CD4-positive, alpha-beta T cell (primary cell): ENCODE measurements at places on chromosomes 12 and 14.

DNA sequence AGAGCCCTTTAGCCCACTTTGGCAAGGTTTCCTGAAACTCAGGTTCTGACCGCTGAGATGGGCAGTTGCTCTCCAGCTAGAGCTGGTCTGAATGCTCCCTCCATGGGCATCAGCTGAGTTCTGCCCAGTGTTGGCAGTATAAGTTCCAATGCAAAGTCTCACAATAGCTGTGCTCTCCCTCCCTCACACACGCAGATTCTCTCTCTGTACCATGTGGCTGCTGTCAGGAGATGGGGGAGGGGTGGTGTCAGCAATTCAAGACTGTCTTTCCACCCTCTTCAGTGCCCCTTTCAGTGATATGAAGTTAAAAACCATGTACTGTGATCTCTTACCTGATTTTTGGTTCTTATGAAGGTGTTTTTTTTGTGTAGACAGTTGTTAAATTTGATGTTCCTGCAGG, 164.3 kb upstream of the PLEKHA5 start:
- no peak for DNase-seq
- no peaks in the 10 kb centered on the region for H3K4me1 ChIP-seq
- no peaks in the 10 kb centered on the region for H3K27me3 ChIP-seq
- H3K27ac ChIP-seq = no peak overlapping the region

- no peak overlapping the region for H3K4me3 ChIP-seq
- DNase-seq = peak; percentile 46
- peaks cover 10% of the 10 kb centered on the region for H3K4me1 ChIP-seq
- no peaks in the 10 kb centered on the region for H3K27me3 ChIP-seq
- no peaks in the 10 kb centered on the region for H3K36me3 ChIP-seq
- no peak overlapping the region for H3K27ac ChIP-seq
These were observed 48.1 kb upstream of the BCL11B start for GRCh38 chr14:99320105-99320572.

DNA sequence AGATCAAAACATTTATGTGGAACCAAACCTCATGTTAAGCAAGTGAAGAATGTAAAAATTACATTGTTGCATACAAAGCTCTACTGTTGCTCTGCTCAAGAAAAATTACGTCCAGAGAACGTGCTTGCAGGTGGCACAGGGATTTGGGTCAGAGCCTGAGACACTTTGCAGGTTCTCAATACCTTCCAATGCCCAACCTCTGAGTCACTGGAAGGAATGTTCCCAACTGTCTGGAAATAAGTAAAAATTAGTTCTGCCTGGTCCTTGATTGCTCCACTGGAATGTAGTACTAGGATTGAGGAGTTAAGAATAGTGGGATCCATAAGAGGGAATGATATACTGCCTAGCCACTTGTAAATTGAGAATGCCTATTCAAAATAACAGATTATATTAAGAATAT, 2.8 kb upstream of the IFNG start:
- no peak for DNase-seq
- no peak overlapping the region for H3K4me3 ChIP-seq
- no peaks in the 10 kb centered on the region for H3K27me3 ChIP-seq
- no peak overlapping the region for H3K27ac ChIP-seq
- H3K4me1 ChIP-seq = peaks cover 6% of the 10 kb centered on the region

GRCh38 chr12:82082501-82082900, 275.7 kb downstream of the CCDC59 start:
- no peaks in the 10 kb centered on the region for H3K27me3 ChIP-seq
- no peak overlapping the region for H3K27ac ChIP-seq
- no peak overlapping the region for H3K4me3 ChIP-seq
- no peaks in the 10 kb centered on the region for H3K36me3 ChIP-seq

DNA sequence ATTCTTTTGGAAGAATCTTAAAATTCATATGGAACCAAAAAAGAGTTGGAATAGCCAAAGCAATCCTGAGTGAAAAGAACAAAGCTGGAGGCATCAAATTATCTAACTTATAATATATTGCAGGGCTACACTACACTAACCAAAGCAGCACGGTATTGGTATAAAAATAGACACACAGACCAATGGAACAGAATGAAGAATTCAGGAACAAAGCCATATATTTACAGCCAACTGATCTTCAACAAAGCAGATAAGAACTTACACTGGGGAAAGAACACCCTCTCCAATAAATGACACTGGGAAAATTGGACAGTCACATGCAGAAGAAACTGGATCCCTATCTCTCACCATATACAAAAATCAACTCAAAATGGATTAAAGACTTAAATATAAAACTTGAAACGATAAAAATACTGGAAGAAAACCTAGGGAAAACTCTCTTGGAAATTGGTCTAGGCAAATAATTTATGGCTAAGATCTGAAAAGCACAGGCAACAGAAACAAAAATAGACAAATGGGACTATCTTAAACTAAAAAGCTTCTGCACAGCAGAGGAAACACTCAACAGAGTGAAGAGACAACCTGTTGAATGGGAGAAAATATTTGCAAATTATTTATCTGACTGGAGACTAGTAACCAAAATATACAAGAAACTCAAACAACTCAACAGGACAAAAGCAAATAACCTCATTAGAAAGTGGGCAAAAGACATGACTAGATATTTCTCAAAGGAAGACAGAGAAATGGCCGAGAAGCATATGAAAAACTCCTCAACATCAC, 286.3 kb downstream of the ITPR2 start:
- DNase-seq = no peak
- no peaks in the 10 kb centered on the region for H3K27me3 ChIP-seq
- H3K27ac ChIP-seq = no peak overlapping the region
- no peak overlapping the region for H3K4me3 ChIP-seq
- H3K36me3 ChIP-seq = peaks cover 18% of the 10 kb centered on the region

- H3K4me1 ChIP-seq = no peaks in the 10 kb centered on the region
- no peak for DNase-seq
- no peaks in the 10 kb centered on the region for H3K36me3 ChIP-seq
- no peak overlapping the region for H3K27ac ChIP-seq
- H3K4me3 ChIP-seq = no peak overlapping the region
- no peaks in the 10 kb centered on the region for H3K27me3 ChIP-seq
These were observed 15.3 kb upstream of the MYF6 start for GRCh38 chr12:80692114-80692513.

- no peaks in the 10 kb centered on the region for H3K27me3 ChIP-seq
- H3K36me3 ChIP-seq = no peaks in the 10 kb centered on the region
- H3K4me3 ChIP-seq = no peak overlapping the region
- no peaks in the 10 kb centered on the region for H3K4me1 ChIP-seq
- no peak overlapping the region for H3K27ac ChIP-seq
- DNase-seq = no peak
These were observed 38.9 kb upstream of the KTN1 start for GRCh38 chr14:55540847-55541773.

GRCh38 chr12:74539765-74540526, 2.3 kb downstream of the ATXN7L3B start:
- H3K4me1 ChIP-seq = peaks cover 36% of the 10 kb centered on the region
- no peaks in the 10 kb centered on the region for H3K27me3 ChIP-seq
- peaks cover 32% of the 10 kb centered on the region for H3K36me3 ChIP-seq
- peak overlapping the region; percentile 94 for H3K4me3 ChIP-seq
- peak overlapping the region; percentile 5 for H3K27ac ChIP-seq

DNA sequence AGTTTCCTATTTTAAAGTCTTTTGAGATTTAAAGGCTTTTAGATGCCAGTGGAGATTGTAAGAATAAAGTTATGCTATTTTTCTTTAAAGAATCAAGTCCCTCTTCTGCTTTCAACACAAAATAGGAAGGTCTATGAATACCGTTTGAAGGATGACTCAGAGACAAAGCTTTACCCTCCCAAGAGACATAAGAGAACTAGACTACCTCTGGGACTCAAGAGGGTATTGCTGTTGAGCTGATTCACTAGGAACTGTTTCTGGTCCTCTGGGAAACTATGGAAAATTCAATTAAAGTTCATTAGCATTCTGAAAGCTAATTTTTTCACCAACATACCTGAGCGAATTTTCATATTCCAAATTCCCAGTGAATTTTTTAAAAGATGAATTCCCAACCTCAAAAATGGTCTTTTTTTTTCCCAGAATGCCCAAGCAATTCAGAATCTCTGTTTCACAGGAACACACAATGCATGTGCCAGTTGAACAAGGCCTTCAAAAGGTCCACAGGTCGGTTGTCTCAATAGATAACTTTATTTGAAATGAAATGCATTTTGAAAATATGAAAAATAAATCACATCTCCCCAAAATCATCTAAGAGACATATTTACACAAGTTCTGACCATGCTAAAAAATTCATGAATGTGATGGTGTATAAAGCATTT, 6.5 kb downstream of the PHLDA1 start:
- no peak overlapping the region for H3K27ac ChIP-seq
- no peaks in the 10 kb centered on the region for H3K27me3 ChIP-seq
- peaks cover 20% of the 10 kb centered on the region for H3K4me1 ChIP-seq
- DNase-seq = peak; percentile 32
- no peaks in the 10 kb centered on the region for H3K36me3 ChIP-seq
- H3K4me3 ChIP-seq = no peak overlapping the region

DNA sequence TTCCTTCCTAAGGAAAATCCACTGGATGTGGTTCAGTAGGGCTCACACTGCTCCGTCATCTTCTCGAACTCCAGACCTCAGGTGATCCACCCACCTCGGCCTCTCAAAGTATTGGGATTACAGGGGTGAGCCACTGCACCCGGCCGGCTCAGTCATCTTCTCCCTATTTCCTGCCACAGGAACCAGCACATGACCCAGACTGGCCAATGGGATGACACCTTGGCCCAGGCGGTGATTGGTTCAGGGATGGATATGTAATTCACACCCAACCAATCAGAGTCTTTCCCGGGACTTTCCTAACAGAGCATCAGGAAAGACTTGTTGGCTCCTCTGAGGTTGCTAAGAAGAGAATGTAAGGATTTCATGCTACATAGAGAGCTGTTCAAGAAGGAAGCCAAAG, 19.2 kb upstream of the C12orf76 start:
- no peaks in the 10 kb centered on the region for H3K27me3 ChIP-seq
- H3K4me1 ChIP-seq = peaks cover under 1% of the 10 kb centered on the region
- no peaks in the 10 kb centered on the region for H3K36me3 ChIP-seq
- H3K27ac ChIP-seq = no peak overlapping the region

DNA sequence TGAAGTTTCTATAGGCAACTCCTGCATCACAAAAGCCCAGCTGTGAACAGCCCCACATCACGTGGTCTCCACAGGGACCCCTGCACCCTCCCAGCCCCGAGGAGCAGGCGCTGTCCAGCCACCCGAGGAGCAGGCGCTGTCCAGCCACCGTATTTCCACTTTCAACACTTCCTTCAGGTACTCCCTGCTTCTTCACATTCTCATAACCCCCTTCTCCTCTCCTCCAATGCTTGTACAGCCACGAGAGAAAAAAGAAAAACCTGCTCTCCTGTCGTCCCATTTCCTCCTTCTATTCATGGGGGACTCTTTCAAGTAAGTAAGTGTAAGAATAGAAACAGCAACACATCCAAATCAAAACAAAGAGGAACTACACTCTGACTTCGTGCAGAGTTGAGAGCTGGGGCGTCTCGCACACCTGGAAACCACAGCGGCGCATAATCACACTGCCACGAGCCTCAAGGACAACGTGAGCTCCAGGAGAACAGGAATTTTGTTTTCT, 11.9 kb downstream of the CDC42BPB start:
- H3K4me3 ChIP-seq = no peak overlapping the region
- no peaks in the 10 kb centered on the region for H3K36me3 ChIP-seq
- no peak overlapping the region for H3K27ac ChIP-seq

DNA sequence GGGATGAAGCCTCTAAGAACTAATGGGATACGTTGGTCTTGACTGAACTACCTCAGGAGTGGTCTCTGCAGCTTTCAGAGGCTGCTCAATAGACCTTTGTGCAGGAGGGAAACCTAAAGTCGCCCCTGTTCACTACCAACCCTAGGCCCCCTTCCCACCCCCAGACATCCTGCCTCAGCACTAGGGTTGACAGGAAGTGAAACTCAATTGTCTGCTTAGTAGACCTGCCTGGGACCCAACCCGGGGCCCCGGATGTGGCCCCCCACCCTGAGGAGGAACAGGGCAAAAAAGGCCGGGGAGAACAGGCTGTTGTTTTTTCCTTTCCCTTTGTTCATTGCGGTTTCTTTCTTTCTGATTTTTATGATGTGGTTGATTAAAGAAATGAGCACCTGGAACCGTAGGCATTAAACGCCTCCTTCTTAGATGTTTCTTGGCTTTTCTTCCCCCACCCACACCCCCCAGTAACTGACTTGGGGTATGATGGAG, 1.6 kb upstream of the DGKA start:
- H3K4me3 ChIP-seq = peak overlapping the region; percentile 98
- H3K27ac ChIP-seq = peak overlapping the region; percentile 93
- peaks cover 25% of the 10 kb centered on the region for H3K36me3 ChIP-seq
- H3K4me1 ChIP-seq = peaks cover 58% of the 10 kb centered on the region
- H3K27me3 ChIP-seq = no peaks in the 10 kb centered on the region
- DNase-seq = peak; percentile 74

GRCh38 chr12:98259693-98260092, 255.7 kb upstream of the TMPO start:
- no peaks in the 10 kb centered on the region for H3K36me3 ChIP-seq
- DNase-seq = no peak
- H3K4me3 ChIP-seq = no peak overlapping the region

DNA sequence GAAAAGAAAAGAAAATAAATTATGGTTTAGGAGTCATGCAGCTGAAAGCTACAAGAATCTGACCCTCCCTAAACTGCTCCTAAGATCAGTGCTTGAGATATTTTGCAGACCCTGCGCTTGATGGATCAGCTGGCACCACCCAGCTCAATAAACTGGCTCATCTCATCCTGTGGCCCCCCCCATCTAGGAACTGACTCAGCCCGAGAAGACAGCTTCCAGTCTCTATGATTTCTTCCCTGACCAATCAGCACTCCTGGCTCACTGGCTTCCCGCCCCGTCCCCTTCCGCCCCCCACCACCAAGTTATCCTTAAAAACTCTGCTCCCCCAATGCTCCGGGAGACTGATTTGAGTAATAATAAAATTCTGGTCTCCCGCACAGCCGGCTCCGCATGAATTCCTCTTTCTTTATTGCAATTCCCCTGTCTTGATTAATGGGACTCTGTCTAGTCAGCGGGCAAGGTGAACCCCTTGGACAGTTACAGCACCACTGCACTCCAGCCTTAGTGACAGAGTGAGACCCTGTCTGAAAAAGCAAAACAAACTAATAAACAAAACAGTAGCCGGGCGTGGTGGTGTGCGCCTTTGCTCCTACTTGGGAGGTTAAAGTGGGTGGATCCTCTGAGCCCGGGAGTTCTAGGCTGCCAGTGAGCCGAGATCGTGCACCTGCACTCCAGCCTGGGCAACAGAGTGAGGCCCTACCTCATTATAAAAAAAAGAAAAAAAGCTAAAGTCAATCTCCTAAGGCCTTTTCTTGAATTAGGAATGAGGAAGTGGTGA, 24.5 kb upstream of the SPTLC2 start:
- H3K4me1 ChIP-seq = peaks cover 9% of the 10 kb centered on the region
- H3K27ac ChIP-seq = no peak overlapping the region
- H3K27me3 ChIP-seq = no peaks in the 10 kb centered on the region
- peak overlapping the region; percentile 61 for H3K4me3 ChIP-seq

GRCh38 chr14:90503582-90503981, 106.8 kb downstream of the CALM1 start:
- H3K4me1 ChIP-seq = peaks cover 9% of the 10 kb centered on the region
- H3K27ac ChIP-seq = no peak overlapping the region
- H3K4me3 ChIP-seq = no peak overlapping the region
- peaks cover 23% of the 10 kb centered on the region for H3K27me3 ChIP-seq
